Cerebellar nuclear complex (tissue), 1 donor: ENCODE measurements at places on chromosomes 1 and 21.

DNA sequence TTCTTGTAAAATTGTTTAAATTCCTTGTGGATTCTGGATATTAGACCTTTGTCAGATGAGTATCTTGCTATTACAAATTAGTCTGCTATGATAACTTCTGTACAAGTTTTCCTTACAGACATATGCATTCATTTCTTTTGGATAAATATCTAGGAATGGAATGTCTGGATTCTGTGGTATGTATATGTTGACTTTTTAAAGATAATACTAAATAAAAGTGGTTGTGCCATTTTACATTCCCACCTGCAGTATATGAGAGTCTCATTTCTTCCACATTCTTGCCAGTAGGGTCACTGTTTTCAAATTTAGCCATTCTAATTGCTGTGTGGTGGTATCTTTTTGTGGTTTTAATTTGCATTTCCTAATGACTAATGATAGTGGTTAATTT is 53.9 kb downstream of the SYDE2 start:
- no peak for DNase-seq

- no peak for DNase-seq
These were observed 128.6 kb downstream of the HUNK start for GRCh38 chr21:32001390-32001789.

GRCh38 chr1:242524571-242525359 is at the start of gene PLD5:
PLD5 (minus strand) TSS chr1:242524697.
- DNase-seq, result no peak

DNA sequence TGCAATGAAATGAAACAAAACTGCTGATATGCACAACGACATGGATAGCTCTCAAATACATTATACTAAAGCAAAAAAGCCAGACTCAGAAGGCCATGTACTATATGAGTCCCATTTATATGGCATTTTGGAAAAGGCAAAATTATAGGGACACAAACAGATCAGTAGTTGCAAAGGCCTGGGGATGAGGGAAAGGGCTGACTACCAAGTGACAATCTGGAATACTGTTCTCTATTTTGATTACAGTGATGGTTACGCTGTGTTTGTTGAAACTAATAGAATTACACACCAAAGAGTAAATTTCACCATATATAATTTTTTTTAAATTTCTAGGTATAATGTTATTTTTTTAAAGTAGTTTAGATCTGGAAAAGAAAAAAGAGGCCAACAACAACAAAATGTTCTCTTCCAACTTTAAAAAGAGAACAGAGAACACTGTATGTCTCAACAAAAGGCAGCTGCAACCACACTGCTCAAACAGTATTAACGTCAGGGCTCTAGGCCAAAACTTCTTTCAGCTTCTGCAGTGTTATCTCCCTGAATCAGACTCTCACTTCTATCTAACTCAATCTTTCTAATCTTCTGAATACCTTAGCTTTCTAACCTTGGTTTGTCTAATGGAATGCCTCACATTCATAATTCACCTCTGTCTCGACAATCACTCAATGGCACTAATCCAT is 75.8 kb downstream of the FOXJ3 start:
- no peak for DNase-seq

DNA sequence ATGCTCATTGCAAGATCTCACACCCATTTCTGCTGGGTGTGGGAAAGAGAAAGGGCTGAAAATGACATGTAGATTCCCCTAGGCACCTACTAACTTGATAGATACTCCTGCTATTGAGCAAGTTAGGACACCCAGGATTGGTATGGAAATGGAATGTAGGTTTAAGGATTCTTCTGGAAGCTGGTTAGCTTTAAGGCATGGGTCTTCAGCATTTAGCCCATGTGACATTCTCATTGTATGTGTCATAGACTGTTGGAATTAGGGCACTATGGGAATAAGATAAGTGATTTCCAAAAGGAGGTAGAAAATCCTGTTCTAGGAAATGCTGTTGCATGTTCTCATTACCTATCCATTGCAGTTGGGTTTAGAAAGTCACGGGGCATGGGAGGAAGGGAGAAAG is 76.2 kb downstream of the DISC1 start:
- DNase-seq, result no peak

- no peak for DNase-seq
These were observed 246.1 kb upstream of the TMEM51 start for GRCh38 chr1:14907416-14907815.

- DNase-seq, result no peak
These were observed 27.9 kb downstream of the RBM11 start for GRCh38 chr21:14243874-14244273.

DNA sequence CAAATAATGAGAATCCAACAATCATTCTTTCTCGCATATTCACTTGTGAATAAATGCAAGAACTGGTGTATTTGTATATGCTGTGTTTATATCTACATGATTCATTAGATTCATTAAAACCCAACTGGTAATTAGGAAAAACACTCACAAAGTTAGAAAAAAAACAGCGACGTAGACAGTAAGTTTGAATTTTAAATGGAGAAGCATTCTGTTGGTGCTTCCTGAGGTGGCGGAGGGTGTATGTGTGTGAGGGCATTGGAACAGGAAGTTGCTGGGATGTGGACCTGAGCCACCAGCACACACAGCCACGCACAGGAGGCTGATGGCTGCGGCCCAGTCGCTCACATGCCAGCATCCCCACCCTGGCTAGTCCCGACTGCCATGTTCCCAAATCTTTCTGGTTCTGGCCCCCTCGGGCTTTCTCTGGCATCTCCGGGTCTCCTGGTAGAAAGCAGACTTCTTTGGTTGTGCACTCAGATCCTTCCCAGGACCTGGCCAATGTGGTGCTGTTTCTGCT is 121.6 kb upstream of the IRF2BP2 start:
- no peak for DNase-seq

DNA sequence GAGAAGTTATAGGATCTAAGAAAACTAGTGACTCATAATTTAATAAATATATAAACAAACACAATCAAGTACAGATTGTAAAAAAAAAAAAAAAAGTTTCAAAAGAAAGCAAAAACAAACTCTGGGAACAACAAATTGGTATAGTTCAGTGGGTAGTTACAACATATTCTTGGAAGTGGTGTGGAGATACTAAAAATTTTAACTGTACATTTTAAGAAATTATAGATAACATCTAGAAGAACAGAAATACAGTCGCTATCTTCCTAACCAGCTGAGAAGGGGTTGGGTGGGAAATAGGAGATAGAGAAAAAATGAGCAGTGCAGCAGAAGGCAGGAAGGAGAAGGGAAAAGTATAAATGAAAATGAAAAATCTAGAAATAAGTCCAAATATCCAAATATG is 70.5 kb downstream of the LRRC8C start:
- no peak for DNase-seq

DNA sequence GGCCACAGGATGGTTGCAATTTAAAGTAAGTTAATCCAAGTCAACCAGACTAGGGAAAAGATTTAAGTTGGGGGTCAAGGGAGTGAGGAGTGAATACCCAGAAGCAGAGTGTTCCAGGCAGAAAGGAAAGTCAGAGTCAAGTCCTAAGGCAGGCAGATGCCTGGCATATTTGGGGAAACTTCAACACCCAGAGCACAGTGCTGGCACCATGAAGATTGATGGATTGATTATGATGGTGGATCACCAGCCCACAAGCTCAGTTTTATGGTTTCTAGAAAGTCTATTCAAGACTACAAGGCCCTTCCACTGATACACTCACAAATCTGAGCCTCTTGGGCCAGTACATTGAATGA is 100.1 kb upstream of the DUSP10 start:
- DNase-seq, result no peak

DNA sequence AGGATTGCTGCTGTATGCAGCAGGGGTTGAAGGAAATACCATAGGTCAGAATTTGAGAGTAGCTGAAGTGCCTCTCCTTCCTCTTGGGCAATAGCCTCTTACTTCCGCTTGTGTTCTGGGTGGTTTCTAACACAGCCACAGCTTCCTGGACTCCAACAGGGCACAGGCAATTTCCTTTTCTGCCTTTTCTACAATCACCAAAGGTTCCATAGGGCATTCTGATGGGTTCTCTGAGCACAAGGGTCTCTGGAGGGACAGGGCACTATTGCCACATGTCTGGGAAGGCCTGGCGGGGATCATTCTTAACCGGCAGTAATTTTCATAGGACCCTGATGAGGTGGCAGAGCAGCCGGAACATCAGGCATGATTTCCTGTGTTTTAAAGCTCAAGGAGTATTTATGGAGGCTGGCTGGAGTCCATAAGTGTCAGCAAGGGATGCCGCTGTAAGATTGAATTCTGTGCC is 5.5 kb upstream of the AGTRAP start:
- DNase-seq, result no peak

DNA sequence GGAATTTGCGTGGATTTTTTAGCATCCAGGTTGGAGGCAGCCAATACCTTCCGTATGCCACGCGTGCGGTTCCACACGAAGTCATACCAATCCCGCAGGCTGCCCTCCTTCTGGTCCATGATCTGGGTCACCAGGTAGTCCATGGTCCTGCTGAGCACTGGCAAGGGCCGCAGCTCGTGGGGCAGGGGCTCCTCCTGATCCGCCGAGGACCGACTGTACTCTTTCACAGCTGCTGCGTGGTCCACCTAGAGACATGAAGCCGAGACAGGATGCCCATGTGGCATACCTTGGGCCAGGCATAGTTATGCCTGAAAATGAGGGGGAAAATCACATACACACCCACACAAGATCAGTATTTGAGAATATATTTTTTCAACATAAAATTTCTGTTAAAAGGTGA is 12.1 kb downstream of the MCM3AP start:
- no peak for DNase-seq

DNA sequence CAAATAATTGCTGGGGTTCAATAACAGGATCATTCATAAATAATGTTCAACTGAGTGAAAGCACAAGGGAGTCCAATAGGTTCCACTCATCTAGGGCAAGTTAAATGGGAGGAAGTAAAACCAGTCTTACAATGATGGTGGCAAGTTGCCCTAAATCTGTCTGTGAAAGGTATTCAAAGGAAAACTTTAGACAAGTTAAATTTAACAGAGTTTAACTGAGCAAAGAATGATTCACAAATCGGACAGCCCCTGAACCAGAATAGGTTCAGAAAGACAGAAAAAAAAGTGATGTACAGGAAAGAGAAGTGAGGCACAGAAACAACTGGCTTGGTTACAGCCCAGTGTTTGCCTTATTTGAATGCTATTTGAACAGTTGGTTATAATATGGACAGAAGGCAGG is 183.5 kb upstream of the ADGRL4 start:
- no peak for DNase-seq

DNA sequence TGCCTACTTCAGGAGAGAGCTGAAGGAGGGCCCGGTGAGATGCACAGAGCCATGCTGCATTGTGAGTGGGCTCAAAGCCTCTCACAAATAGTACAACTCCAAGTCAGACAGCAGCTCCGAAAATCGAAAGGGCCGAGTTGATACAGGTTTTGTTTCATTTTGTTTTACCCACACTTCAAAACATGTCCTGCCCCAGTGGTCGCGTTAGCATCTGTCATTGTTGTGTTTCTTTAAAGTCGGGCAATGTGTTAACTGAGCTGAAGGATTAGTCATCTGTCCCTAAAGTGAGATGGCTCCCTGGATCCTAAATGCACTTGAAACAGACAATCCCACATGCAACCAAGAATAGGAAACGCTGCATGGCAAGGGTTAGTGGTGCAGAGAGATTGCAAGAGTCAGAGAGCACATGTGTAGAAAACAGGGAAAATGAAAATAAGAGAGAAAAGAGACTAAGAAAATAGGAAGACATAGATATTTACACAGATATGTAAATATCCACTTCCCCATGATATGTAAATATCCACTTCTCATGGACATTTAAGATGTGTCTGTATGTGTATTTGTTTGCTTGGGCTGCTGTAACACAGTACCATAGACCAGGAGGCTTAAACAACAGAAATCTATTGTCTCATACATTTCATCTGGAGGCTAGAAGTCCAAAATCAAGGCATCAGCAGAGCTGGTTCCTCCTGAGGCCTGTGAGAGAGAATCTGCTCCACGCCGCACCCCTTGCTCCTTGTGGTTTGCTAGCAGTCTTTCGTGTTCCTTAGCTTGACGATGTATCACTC is 131.4 kb upstream of the RAB4A start:
- DNase-seq, result no peak

- DNase-seq, result no peak
These were observed 69.9 kb downstream of the PGBD5 start for GRCh38 chr1:230356190-230356589.

DNA sequence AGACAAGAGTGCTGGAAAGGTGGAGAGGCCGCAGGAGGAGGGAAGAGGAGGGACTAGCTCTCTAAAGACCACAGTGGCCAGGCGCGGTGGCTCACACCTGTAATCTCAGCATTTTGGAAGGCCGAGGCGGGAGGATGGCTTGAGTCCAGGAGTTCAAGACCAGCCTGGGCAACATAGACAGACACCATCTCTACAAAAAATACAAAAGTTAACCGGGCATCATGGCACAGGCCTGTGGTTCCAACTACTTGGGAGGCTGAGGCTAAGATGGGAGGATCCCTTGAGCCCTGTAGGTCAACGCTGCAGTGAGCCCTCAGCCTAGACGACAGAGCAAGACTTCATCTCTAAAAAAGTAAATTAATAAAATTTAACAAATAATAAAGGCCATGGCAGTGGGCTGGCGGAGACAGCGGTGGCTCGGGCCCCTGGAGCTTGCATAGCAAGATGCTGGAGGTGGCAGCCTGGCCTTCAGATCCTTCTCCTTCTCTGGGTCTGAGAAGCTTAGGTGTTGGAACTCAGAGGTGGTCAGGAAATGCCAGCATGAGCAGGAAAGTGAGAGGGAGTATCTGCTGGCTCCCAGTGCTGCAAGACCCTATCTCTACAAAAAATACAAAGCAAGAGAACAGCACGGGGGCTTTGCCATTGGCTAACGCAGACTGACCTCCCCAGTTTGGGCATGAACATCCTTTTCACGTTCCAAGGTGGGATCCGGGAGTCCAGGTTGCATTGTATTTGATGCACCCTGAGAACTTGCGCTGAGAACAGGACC is 10.7 kb downstream of the WNT3A start:
- no peak for DNase-seq

DNA sequence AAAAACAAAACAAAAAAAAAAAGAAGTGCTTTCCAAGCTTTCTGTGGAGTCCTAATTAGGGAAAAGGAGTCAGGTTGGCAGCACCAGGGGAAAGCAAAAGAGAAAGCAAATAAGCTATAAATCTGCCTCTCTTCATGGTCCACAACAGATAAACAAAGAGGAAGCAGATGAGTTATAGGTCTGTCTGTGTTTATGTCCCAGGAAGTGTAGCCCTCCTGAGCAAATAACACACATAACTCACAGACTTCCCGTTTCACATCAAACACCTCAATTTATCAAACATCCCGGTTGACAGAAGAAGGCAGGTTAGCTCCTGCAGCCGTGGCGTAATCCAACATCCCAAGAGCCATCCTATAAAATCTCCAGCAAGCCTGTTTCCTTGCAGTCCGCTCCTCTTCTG is 5.6 kb upstream of the SLC2A5 start:
- DNase-seq, result no peak

- no peak for DNase-seq
These were observed 41.3 kb downstream of the ZBTB18 start for GRCh38 chr1:244092293-244092963.
